ENCODE measurements at places on chromosomes 7 and 10. TPM values are rescaled to one million over a fixed set of nuclear protein-coding genes. Genes with fewer than 3 reads are reported as not detected.

DNA sequence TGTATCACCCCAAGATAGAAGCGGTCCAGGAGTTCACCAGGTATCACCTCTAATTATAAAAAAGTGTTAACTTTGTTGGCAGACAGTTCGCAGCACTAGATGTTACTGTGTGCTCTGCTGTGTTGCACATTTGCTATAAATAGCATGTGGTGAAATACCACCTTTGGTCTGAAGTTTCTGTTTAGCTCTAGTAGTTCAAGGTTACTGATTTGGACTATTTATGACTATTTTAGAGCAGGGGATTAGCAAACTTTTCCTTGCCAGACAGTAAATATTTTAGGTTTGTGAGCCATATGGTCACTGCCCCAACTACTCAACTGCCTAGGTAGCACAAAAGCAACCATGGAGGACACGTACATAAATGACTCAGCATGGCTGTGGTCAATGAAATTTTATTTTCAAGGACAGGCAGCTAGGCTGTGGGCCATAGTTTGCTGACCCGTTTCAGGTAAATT, 16.5 kb downstream of the DENND10 start:
- no peak for DNase-seq
- H3K27me3 ChIP-seq = no peaks in the 10 kb centered on the region
- H3K4me1 ChIP-seq = no peaks in the 10 kb centered on the region
- no peak overlapping the region for H3K4me3 ChIP-seq
- no peaks in the 10 kb centered on the region for H3K36me3 ChIP-seq

Gene AGR2
- polyA plus RNA-seq = 0.07 TPM

Gene ERVW-1
- polyA plus RNA-seq = 0.06 TPM

GRCh38 chr7:131836733-131837132, 280.3 kb upstream of the PODXL start:
- H3K4me3 ChIP-seq = no peak overlapping the region
- no peak overlapping the region for H3K27ac ChIP-seq
- no peaks in the 10 kb centered on the region for H3K36me3 ChIP-seq
- DNase-seq = no peak
